CD8-positive, alpha-beta memory T cell (primary cell): ENCODE measurements at places on chromosomes 7 and 10. TPM values are rescaled to one million over a fixed set of nuclear protein-coding genes. Genes with fewer than 3 reads are reported as not detected.

The COL17A1 gene
- polyA plus RNA-seq, result not detected

The CNPY1 gene
- not detected for polyA plus RNA-seq

The PNLIPRP2 gene
- not detected for polyA plus RNA-seq

The R3HCC1L gene
- 14.8 TPM for polyA plus RNA-seq

The SEPTIN7 gene
- 671 TPM for polyA plus RNA-seq

The MYOF gene
- polyA plus RNA-seq, result not detected
